ENCODE measurements at places on chromosomes 2 and 18.

DNA sequence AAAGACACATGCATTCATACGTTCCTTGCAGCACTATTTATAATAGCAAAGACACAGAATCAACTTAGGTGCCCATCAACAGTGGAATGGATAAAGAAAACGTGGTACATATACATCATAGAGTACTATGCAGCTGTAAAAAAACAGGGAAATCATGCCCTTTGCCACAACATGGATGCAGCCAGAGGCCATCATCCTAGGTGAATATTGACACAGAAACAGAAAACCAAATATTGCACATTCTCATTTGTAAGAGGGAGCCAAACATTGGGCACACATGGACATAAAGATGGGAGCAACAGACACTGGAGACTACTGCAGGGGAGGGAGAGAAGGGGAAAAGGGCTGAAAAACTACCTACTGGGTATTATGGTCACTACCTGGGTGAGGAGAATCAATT is 73.5 kb downstream of the SESTD1 start:
- no peak for DNase-seq

DNA sequence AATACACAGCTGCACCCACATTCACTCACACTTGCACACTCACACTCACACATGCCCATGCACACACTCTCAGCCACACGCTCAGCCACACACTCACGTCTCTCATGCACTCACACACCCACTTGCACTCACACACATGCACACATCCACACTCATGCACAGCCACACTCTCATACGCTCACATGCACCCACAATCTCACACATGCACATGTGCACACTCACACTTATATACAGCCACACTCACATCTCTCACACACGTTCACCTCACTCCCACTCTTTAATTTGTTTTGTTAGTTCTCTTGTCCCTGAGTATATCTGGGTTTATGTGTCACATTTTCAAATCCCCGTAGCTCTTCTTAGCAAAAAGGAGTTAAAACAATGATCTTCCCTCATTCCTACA is 114.9 kb downstream of the LRATD1 start:
- DNase-seq = no peak

GRCh38 chr2:105344704-105345345 is 7.5 kb downstream of the C2orf49 start:
- DNase-seq = peak; percentile 38

DNA sequence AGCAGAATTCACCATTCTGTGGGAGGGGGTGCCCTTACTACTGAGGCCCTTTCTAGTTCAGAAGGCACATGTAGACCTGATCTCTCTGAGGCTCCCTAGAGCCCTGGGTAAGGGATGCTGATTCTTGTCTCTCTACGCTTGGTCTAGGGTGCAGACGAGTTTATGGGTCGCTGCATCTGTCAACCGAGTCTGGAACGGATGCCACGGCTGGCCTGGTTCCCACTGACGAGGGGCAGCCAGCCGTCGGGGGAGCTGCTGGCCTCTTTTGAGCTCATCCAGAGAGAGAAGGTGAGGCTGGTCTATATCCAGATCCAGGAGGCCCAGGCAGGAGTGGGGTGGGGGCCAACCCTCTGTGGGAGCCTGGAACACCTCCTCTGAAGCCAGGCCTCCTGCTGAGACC is 147.2 kb downstream of the DYSF start:
- no peak for DNase-seq

DNA sequence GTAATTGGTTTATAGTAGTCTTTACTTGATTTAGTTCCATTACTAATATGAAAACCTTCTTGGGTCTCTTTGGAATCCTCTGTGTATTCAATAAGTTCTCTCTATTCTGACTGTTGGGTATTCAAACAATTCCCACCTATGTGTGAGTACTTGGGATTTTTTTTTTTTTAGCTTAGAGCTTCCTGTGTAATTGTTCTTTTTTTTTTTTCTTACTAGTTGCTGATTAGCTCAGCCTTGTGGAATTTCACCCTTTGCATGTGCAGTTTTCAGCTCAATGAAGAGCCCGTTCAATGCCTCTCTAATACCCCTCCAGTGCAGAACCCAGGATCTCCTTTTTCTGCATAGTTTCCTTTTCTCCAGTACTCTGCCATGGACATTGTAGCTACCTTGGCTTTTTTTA is 339.1 kb upstream of the GALNT5 start:
- DNase-seq = no peak

DNA sequence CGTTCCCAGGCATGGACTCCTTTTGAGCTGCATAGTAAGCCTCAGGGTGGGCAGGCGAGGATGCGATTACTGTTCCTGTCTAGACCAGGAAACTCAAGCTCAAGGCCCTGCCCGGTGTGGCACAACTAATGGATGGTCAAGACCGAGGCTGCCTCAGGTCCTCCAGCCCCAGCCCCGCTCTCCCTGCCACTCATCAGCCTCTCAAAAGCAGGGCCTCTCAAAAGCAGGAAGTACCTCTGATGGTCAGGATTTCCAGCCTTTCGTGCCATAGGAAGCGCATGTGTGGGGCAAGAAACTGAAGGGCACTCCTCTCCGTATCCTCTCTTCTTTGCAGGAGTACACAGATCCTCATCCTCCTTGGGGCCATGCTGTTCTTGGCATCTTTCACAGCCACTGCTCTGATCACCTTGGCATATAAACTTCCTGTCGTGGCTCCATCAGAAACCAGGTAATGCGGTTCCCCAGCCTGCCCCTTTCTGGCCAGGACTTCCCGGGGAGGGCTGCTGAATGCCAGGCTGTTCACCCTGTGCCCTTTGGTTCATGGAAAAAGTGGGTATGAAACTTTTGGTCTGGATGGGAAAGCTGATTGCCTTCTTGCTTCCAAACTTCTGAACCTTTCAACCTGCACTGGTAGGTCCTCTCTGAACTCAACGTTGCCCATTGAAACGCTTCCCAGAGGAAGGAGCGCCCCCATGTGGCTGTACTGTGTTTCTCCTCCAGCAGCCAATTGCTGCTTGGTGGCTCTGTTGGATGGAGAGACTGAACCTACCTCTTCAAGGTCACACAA is 82.8 kb upstream of the SEC11C start:
- DNase-seq = peak; percentile 74

- peak; percentile 77 for DNase-seq
Observed at GRCh38 chr2:218648088-218648786, 11.2 kb downstream of the ZNF142 start.

- DNase-seq = no peak
Observed at GRCh38 chr18:74257083-74257482, 34.7 kb downstream of the CYB5A start.

GRCh38 chr2:81171447-81171846 is 866.9 kb upstream of the LRRTM1 start:
- DNase-seq = no peak

- DNase-seq = no peak
Observed at GRCh38 chr18:77544792-77545191, 295.1 kb downstream of the GALR1 start.

- DNase-seq = no peak
Observed at GRCh38 chr18:8480506-8481328, 128.5 kb upstream of the RAB12 start.

- peak; percentile 52 for DNase-seq
Observed at GRCh38 chr2:27133195-27133875, 1.1 kb downstream of the PREB start.

DNA sequence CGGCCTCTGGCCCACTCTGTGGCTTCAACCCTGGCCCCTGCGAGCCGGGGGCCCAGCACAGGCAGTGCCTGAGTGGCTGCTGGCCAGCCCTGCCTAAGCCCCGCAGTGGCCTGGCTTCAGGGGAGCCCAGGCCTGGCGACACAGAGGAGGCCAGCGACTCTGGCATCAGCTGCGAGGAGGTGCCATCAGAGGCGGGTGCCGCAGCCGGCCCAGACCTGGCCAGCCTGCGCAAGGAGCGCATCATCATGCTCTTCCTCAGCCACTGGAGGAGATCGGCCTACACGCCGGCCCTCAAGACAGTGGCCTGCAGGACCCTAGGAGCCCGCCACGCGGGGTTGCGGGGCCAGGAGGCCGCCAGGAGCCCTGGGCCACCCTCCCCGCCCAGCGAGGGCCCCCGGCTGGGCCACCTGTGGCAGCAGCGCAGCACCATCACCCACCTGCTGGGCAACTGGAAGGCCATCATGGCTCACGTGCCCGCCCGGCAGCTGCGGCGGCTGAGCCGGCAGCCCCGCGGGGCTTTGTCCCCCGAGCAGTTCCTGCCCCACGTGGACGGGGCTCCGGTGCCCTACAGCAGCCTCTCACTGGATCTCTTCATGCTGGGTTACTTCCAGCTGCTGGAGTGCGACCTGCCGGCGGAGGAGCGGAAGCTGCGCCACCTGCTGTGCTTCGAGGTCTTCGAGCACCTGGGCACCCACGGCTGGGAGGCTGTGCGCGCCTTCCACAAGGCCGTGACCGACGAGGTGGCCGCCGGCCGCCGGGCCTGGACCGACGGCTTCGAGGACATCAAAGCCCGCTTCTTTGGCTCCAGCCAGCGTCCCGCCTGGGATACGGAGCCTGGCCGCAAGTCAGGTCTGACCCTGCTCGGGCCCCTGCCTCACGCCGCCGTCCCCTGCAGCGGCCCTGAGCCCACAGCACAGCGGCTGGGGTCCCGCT is 7.5 kb upstream of the KLHL30 start:
- no peak for DNase-seq

- no peak for DNase-seq
Observed at GRCh38 chr2:233974530-233975071, 57.4 kb downstream of the TRPM8 start.

DNA sequence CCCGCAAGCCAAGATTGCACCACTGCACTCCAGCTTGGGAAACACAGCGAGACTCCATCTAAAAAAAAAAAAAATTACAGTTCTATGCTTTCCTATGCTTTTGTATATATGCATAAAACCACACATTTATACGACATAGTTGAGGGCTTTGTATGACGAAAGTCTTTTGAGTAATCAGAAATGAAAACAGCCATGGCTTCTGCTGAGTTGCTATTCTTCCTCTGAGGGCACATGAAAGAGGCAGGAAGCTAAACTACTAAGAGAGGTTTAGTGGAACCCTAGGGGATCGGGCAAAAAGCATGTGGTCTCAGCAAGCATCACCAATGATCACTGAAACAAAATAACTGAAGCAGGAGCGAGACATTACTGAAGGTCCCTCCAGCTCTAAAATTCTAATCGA is 99.6 kb downstream of the ZAP70 start:
- no peak for DNase-seq

GRCh38 chr2:239934571-239935171 is 90.5 kb downstream of the NDUFA10 start:
- peak; percentile 61 for DNase-seq

- no peak for DNase-seq
Observed at GRCh38 chr2:4515871-4516761, 812.7 kb downstream of the DCDC2C start.

DNA sequence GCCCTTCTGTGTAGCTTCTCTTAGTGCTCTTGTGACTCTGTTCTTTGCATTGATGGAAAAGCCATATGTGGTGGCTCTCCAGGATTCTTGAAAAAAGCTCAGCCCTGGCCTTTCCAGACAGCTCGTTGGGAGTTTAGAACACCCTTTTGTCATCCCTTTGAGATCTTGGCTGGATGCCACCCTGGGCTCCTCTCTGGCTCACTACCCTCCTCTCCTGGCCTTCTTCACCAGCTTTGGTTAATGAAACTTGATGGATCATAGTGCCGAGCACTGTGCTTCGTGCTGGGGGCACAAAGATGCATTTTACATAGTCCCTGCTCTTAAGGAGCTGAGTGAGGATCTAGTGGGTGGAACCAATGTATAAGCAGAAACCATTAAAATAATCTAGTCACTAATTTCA is 15.6 kb upstream of the FHOD3 start:
- DNase-seq = no peak

DNA sequence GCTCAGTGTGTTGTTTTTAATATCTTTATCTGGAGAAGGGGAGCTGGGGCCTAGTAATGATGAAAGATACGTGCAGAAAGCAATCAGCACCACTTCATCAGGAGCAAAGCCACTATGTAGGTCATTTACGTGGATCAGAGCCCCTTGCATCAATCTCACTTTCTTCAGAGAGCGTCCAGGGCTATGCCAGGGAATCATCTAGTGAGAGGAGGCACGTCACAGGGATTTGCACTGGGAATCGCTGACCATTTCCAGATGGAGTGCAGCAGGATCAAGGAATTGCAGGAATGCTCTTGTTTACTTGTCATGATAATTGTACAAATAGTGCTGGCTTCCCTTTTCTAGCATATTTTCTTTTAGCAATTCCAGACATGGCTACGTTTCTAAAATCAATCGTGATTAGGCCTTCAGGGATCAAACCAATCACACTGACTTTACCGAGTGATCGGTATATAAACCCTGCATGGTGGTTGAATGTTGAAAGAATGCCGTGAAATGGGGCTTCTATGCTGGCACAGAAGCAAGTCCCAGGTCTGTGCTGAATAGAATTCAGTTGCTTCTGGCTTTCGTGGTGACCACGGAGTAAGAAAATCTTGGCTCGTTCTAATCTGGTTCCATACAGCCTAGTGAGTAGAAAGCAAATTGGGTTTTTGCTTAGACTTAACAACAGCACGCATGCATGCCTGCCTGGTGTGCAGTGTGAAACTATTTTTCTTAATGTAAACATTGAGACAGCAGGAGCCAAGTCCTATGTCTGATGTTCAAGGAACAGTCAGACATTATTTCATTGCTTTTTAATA is 122.8 kb downstream of the TMEM200C start:
- no peak for DNase-seq

GRCh38 chr2:232721261-232721660 is 24.1 kb downstream of the GIGYF2 start:
- DNase-seq = no peak

DNA sequence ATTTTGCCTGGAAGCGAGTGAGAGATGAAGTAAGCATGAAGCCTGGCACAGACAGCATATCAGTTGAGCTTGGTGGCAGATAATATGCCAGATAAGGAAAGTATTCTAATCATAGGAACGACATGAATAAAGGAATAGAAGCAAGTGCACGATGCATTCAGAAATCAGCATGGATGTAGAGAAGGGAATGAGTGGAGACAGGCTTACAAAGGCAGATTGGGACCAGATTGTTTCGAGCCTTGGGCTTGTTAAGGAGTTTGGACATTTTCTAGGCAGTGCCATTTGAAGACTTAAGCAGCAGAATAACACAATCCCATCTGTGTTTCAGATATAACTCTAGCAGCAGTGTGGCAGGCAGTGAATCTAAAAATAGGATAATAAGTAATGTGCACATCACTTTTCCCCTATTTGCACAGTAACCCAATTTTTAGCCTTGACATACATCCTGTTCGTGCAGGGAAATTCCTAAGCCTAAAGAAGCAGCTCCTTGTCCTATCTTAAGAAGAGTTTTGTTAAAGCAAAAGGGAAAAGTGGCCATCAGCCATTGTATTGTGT is 450.2 kb downstream of the PLCL1 start:
- DNase-seq = no peak

- no peak for DNase-seq
Observed at GRCh38 chr2:228827056-228827700, 443.9 kb downstream of the PID1 start.
